ENCODE measurements at places on chromosomes 2 and 18.

GRCh38 chr2:218129458-218130135 lies 3.8 kb downstream of the CXCR2 start:
- no peak for DNase-seq

DNA sequence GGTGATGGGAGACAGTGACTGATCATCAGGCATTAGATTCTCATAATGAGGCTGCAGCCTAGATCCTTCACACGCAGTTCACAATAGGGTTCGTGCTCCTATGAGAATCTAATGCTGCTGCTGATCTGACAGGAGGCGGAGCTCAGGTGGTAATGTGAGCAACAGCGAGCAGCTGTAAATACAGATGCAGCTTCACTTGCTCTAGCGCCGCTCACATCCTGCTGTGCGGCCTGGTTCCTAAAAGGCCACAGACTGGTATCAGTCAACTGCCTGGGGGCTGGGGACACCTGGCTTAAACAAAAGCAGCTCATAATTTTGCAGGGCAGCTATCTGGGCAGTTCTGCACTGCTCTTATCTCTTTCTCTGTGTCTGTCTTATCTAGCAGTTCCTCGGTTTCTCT lies 20.4 kb upstream of the CD226 start:
- DNase-seq, result no peak

- no peak for DNase-seq
These were observed 42.2 kb upstream of the ZC3H15 start for GRCh38 chr2:186443851-186444250.

DNA sequence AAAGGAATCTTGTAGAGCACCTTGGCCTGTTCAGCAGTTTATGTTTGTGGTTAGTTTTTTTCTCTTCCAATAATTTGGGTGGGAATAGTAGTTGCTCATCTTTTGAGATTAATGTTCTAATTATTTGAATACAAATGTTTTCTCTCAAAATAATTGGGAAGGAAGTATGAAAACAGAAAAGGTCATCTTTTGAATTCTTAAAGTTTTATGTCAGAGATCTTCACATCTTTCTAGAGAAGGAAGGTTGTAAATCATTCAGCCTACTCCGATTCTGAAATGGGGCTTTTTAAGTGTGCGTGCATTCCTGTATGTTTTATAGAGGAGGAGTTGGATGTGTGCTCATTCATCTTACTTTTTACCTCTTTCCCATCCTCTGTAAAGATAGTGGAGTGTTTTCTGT lies 29.0 kb downstream of the GRHL1 start:
- DNase-seq, result no peak

DNA sequence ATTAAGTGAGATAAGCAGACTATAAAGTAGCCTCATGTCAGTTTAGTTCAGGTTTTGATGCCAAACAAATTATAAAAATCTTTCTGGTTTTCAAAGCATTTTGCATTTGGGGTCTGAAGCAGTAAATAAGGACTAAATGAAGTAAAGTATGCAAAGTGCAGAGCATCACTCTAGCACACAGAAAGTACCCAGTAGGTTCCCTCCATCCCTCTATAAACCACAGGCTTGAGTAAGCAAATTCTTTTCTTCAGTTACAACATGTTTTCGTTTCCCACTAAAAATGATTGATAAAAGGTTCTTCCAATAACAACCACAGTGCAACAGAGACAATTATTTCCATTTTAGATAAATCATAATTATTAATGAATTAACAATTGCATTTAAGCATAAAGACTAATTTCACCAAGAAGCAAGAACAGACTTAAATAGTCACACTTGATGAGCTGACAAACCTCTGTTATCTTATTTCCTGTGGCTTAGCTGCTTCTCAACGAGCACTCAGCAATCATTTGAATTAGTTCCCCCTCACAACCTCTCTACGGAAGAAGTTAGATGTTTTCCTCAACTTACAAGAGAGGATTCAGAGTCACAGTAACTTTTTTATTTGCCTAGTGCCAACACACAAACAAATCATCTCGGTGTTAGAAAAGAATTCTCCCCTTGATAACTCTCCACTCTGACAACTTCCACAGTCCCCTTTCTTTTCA lies 249.8 kb downstream of the NBAS start:
- no peak for DNase-seq

- no peak for DNase-seq
These were observed 238.3 kb downstream of the TDRD15 start for GRCh38 chr2:21361957-21362486.

DNA sequence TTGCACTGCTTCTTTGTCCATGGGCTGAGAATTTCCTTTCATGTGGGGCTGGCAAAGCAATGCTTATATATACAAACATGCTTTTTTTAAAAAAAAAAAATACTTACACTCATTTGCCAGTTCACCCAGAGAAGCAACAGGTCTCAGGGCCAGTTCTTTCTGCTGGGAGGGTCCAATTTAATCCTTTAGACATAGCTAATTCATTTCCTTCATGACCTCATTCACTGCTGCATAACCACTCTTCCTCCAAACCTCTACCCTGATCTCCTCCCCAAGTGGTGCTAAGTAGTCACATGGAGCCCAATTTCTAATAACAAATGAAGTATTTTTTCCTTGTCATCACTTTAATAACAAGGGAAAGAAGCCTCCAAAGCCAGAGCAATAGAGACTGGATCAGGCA lies 17.1 kb upstream of the TMEM178A start:
- DNase-seq, result no peak

- no peak for DNase-seq
These were observed 171.2 kb downstream of the NBAS start for GRCh38 chr2:15389895-15390294.

- DNase-seq, result no peak
These were observed 99.9 kb downstream of the RBBP8 start for GRCh38 chr18:23033056-23033455.

Measured in CD4-positive, alpha-beta T cell treated with Interleukin-4 for 1 hour (primary cell).